ENCODE measurements at places on chromosomes 1 and 21.

GRCh38 chr1:190320952-190321351, 156.7 kb downstream of the BRINP3 start:
- no peak for DNase-seq

- DNase-seq: peak; percentile 2
Observed at GRCh38 chr1:153032677-153033308, 1.8 kb downstream of the SPRR1B start.

DNA sequence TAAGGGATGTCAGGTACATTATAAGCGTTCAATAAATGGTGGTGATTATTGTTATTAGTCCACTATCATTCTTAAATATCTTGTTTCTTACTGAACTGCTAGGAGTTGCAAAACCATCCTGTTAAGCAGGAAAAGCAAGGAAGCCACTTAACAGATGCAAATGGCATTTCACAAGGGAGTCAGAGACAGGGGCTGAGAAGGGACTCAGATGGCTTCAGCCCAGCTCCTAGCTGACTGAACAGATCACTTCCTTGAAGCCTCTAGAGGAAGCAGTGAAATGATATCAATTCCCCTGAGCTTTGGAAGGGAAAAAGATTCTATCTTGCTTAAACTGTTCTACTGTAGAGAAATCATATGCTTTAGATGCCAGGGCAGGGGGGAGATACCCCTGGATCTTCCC, 151.5 kb downstream of the ST6GALNAC5 start:
- DNase-seq: no peak

- no peak for DNase-seq
Observed at GRCh38 chr1:192363177-192363576, 46.4 kb downstream of the RGS21 start.

- no peak for DNase-seq
Observed at GRCh38 chr1:12309783-12310742, 80.2 kb downstream of the VPS13D start.

GRCh38 chr1:29924017-29924431, 687.7 kb downstream of the PTPRU start:
- no peak for DNase-seq

DNA sequence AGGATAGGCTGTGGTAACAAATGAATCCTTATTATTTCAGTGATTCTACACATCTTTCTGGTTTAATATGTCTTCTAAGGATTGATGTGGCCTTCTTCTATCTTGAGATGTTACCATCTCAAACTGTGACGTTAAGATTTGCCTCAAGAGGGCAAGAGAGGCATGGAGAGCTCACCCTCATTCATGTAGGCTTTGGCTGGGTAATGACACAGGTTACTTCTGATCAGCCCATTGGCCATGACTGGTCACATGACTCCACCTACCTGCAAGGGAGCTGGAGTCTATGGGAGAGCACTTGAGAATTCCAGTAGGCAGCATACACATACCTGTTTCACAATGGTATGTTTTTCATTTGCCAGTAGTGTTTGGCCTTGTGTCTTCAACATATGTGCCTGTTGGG, 30.0 kb downstream of the CACHD1 start:
- DNase-seq: no peak

DNA sequence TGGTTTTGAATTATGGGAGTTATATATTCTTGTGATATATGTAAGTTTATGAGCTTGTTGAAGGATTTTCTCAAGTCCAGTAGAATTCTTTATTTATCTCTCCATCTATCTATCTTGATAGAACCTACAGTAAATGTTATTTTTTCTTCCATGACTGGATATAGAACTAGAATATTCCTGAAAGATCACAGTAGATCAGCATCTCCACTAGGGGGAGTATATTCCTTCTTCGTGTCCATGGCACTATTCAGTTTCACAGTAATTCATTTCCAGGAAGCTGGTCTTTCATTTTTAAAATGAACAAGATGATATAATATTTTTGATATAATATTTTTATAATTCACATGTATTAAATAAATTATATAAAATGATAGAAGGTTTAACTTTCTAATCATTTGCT, 18.8 kb downstream of the TMPRSS15 start:
- no peak for DNase-seq

DNA sequence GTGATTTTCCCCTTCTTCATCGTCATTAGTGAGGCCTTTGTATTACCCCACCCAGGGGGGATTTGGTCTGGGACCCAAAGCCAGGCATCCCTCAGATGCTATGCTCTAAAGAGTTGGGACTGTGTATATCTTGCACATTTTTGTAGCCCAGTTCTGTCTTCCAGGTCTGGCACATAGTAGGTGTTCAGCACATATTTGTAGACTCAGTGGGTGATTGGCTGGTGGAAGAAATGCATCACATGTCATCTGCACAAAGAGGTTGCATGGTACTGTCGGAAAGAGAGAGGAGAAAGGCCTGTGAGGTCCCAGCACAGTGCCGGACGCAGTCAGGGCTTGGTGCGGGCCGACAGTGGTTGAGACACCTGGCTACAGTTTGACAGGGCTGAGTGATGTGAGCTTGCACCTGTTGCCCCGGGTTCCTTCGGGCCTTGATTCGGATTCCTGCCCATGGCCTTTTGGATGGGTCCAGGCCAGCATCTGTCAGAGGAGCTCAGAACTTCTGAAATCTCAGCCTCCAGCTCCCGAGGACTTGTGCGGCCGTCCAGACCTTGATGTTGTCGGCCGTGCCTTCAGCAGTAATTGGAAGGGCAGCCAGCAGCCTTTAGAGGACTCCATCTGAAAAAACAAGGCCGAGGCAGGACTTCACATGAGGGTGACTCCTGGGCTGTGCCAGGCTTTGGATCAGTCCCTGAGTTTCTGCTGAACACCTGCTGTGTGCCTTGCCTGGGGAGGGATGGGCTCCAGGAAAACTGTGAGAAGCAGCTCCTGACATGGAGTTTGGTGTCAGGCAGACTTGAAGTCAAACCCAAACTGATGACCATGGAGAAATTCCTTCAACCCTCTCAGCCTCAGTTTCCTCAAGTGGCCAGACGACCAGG, 40.9 kb upstream of the PADI1 start:
- no peak for DNase-seq

GRCh38 chr1:11187000-11187399, 2.2 kb upstream of the ANGPTL7 start:
- DNase-seq: no peak

DNA sequence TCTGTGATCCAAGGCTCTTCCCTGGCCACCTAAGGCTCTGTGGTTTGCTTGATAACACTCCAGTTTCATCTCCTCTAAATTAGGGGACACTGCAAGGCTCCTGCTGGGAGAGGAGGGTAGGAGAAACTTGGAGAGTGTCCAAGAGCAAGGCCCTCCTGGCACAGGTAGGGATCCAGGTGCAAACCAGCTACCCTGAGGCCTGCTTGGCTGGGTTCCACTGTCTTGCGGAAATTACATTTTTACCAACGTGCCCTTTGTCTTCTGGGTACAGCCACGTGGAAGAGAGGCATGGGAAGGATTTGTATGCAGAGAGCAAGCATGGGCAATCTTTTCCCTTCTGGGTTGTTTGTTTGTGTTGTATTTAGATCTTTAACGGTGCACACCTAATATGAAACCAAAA, 132.5 kb downstream of the PRDM2 start:
- DNase-seq: no peak

GRCh38 chr1:7048395-7048794, 263.1 kb downstream of the CAMTA1 start:
- DNase-seq: no peak

GRCh38 chr1:225697428-225697827, 44.5 kb upstream of the ENAH start:
- DNase-seq: no peak

GRCh38 chr1:186550832-186551231, 89.9 kb upstream of the PDC start:
- no peak for DNase-seq

GRCh38 chr1:239676522-239677273, 290.3 kb downstream of the CHRM3 start:
- DNase-seq: no peak

DNA sequence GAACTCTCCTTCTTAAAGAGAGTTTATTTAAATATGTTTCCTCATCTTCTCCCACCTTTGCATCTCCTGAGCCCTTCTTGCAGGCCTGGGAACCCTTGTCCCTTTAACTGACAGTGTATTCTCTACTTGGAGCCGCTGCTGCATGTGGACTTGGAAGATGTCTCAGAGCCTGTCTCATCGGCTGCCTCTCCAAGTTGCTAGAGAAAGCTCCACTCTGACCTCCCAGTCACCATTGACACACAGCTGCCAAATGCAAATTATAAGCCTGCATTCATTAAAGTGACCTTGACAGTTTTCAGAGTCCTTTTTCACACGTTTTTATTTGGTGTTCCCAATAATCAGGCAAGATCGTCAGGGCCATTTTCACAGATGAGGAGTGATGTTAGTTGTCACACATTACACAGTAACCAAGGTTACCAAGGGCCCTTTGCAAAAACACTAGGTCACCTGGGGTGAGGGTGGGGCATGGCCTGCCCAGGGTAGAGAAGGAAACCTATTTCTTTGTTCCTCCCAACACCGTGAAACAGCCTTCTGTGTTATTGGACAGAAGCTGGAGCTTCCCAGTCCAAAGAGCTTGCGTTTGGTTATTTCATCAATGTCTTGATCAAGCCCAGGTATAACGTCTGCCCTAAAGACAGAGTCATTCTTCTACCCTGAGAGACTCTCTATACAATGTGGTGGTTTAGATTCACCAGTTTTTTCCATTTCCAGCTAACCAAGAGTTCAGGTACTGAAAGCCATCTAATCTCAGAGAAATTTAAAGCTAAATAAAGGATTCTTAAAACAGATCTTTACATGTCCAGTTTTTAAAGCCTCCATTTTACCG, 164.1 kb downstream of the GALNT2 start:
- DNase-seq: no peak

DNA sequence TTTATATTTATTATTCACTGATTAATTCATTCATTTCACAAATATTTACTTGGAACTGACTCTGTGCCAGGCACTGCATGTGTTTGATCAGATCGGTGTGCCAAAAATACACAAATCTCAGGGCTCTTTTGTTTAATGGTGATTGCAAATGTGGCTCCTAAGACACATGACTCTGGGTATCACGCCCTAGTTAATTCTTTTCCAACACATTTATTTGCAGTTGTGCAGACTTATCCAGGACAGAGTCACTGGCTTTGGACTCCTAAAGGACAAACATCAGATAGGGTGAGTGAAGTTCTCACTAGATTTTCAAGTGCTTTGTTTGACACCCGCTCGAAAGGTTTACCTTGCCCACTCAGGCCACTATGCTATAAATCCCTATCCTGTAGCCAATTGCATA, 335.5 kb downstream of the BARHL2 start:
- no peak for DNase-seq

DNA sequence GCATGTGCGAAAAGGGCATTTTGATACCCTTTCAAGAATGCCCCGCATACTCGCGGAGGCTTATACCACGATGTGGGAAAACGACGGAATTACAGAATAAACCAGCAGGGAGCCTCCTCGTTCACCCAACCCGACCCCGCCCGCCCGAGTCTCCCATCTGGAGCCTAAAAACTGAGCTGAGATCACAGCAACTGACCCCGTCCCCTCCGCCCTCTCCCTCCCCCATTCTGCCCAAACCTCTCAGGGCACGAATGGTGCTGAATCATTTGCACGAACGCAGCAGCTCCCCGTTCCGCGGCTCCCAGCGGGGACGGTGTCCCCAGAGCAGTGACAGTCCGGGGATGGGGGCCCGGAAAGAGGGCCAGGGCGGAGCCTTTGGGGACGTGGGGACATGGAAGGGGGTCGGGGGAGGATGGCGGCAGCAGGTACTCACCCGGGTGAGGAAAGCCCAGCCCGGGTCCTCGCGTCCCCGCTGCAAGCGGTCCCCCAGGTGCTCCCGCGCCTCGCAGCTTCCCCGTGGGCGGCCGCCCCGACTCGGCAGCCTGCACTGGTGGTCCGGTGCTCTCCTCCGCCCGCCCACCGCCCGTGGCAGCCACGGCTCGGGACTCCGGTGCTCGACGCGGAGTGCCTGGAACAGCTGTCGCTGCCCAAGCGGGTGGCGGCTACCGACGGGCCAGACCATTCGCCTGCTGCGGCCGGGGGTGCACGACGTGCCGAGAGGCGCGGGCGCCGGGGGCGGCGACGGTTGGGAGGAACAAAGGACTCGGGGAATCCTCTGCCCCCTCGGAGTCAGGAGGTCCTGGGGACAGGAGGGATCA, at the start of gene TTLL7:
TSS of gene TTLL7 (minus strand) at position 635 of the 818 bp plus-strand sequence. CDS start 46,921 bp downstream, outside the sequence.
- DNase-seq: peak; percentile 72

DNA sequence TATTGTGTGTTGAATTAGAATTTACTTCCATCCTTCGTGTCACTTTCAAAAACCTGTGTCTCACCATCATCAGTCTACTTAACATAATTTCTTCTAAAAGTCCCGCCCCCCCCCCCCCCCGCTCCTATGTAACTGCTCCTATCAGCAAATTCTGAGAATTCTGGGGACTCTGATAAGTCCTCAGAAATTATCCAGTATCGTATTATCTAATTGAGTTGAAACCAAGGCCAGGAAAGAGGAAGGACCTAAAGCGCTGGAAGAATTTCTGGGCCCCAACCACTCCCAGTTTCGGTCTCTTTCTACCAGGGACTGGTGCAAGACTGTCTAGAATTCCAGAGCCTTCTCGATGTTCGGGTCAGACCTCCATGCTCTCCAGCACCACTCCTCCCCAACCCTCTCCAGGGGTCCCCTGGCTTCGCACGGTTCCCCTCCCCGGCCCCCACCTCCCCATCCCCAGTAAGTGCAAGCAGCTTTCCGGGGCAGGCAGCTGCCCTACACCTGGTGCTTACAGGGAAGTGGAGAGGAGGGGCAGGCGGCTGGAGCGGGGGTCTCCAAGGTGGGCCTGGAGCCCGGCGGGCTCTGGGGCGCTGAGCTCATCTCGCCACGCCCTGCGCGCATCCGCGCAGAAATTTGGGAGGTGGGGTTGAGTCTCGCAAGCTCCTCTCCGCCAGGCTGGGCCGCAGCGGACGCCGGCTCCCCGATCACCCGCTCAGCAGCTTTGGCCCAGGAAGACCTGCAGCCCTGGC, 16.0 kb upstream of the ZNF496 start:
- DNase-seq: no peak

- no peak for DNase-seq
Observed at GRCh38 chr1:20615946-20616846, 17.1 kb upstream of the PINK1 start.

DNA sequence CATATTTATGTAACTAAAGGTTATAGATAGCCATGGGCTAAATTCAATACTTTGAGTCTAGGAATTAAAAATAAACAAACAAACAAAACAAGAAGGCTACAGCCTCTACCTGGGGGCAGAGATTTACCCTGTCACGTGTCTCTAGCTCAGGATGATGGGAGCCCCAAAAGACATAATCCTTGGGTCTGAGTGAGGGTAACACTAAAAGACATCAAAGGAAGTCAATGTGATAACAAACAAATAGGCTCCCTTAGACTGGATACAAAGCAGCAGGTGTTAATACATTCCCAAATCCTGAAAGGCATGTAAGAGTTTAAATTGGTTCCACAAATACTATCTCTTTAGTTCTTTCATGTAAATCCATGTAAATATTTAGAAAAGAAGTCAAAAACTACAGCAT, 10.7 kb downstream of the MYSM1 start:
- no peak for DNase-seq

GRCh38 chr1:157289424-157290105, 151.4 kb upstream of the ETV3 start:
- no peak for DNase-seq

GRCh38 chr1:47579809-47580208, 142.0 kb downstream of the FOXD2 start:
- DNase-seq: no peak

- no peak for DNase-seq
Observed at GRCh38 chr1:218101409-218101808, 183.7 kb upstream of the RRP15 start.

- DNase-seq: no peak
Observed at GRCh38 chr21:31018232-31018631, 20.0 kb downstream of the KRTAP19-8 start.

- no peak for DNase-seq
Observed at GRCh38 chr1:79193211-79194079, 186.9 kb upstream of the ADGRL4 start.

All from stimulated activated CD4-positive, alpha-beta T cell treated with anti-CD3 and anti-CD28 coated beads, Interleukin-2, amount 100 ng/mL, for 24 hours (primary cell).